ENCODE measurements at places on chromosomes 6 and 20.

GRCh38 chr6:110874880-110875547 lies 429 bp downstream of the AMD1 start:
- DNase-seq, result no peak

DNA sequence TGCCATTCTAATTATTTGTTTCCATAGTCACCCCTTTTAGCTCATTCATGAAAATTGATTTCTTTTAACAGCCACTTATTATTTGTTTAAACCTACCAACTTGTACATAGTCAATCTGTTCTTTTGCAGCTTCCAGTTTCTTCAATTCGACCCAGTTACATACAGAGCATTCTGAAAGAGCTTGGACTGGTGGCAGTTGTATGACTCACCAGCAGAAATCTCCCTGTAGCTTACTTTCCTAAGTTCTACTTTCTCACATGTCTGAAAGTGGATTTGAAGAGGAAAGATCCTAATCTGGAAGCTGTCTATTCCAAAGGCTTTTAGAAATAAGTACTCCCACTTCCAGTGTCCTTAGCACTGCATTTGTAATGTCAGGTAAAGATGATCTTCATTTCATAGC lies 447.9 kb downstream of the HTR1B start:
- DNase-seq, result no peak

DNA sequence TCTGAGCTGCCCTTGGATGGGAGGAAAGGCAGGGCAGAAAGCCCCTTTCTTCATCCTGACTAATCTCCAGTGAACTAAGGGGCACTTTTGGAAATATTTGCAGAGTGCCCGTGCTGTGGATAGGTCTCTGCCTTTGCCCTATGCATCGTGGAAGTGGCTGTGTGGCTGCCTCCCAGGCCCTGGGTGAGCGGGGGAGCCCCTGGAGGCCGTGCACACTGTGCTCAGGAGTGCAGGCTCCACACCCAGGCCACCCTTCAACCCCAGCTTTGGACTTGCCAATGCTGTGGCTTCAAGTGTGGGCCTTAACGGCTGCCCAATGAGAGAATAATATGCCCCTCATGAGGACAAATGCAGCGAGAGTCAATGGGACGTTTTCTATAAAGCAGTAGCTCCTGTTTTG lies 36.7 kb upstream of the ARMC2 start:
- DNase-seq, result no peak

DNA sequence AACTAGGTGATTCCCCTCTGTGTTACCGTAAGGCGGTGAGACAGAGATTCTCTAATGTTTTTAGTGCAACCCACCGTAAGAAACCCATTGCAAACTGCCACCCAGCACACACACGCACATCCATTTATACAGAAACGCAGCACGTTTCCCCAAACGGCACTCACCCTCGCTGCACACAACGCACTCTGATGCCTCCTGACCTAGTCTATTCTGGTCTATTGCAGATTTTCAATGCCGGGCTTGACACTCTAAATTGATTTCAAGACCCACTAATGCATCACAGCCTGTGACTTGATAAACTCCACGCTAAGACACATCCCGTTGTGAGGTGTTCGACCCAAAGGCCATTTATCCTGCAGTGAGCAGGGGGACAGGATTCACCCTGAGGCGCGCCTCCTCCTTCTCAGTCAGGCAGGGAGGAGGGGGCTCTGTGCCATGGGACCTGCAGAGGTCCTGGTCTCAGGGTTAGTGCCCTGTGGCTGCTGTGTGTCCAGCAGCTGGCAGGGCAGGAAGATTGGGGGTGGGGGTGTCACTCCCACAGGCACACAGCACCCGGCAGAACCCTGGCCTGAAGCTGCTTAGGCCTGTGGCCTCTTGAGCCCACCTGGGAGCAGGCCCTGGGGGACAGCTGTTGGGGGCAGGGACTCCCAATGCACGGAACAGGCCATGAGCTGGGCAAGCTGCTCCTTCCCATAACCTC lies 335.6 kb downstream of the PREX1 start:
- no peak for DNase-seq

- DNase-seq, result no peak
Measured at GRCh38 chr6:41072836-41073202, at the start of gene NFYA. Gene NFYA (plus strand): TSS chr6:41072974. CDS start chr6:41079090, 6,116 bp downstream.

GRCh38 chr6:170093276-170093657 lies 197.6 kb downstream of the DLL1 start:
- no peak for DNase-seq

- no peak for DNase-seq
Measured at GRCh38 chr20:3909952-3910366, 20.8 kb downstream of the PANK2 start.

DNA sequence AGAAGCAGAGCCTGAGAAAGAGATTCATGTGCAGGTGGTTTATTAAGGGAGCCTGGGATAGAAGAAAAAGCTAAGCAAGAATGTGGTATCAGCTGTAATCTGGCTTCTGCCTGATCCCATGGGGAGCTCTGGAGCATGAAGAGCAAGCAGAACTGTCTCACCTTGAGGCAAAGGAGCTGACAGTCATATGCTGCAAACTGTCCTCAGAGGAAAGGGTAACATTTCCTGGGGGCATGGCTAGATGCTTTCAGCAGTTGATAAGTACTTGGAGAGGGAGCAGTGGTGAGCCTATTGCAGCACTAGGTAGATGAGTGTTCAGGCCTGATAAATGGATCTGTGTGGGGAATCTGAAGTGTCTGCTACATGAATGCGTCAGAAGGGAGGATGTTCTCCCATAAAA lies 621.5 kb upstream of the BTBD3 start:
- DNase-seq, result no peak

All from trophoblast cell (in vitro differentiated cells and primary cell).